ENCODE measurements at places on chromosomes 12 and 14.

DNA sequence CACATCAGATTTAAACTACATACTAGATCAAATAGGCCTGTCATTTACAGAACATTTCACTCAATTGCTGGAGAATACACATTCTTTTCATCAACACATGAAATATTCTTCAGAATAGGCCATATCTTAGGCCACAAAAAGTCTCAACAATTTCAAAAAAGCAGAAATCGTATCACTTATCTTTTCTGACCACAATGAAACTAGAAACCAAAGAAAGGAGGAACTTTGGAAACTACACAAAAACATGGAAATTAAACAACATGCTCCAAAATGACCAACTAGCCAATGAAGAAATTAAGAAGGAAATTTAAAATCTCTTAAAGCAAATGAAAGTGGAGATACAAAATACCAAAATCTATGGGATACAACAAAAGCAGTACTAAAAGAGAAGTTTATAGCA is 35.1 kb downstream of the PARP11 start:
- DNase-seq: no peak

GRCh38 chr14:58060077-58060476 is 91.9 kb downstream of the ARMH4 start:
- no peak for DNase-seq

DNA sequence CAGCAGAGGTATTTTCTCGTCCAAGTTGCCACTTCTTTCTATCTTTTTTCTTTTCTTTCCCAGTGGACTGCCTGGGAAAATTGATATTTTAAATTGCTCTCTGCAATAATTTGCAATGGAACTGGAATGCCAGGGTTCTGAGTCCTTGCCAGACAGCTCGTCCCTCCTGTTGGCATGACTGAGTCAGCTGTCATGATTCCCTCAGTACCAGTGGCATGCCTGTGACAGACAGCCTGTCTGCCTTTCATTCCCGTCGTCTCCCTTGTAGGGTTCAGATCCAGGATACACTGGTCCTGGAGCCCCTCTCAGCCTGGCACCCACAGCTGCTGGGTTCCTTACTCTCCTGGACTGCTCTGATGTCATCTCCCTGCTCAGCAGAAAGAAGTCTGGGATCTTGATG is 84.8 kb downstream of the PTPN11 start:
- DNase-seq: no peak

DNA sequence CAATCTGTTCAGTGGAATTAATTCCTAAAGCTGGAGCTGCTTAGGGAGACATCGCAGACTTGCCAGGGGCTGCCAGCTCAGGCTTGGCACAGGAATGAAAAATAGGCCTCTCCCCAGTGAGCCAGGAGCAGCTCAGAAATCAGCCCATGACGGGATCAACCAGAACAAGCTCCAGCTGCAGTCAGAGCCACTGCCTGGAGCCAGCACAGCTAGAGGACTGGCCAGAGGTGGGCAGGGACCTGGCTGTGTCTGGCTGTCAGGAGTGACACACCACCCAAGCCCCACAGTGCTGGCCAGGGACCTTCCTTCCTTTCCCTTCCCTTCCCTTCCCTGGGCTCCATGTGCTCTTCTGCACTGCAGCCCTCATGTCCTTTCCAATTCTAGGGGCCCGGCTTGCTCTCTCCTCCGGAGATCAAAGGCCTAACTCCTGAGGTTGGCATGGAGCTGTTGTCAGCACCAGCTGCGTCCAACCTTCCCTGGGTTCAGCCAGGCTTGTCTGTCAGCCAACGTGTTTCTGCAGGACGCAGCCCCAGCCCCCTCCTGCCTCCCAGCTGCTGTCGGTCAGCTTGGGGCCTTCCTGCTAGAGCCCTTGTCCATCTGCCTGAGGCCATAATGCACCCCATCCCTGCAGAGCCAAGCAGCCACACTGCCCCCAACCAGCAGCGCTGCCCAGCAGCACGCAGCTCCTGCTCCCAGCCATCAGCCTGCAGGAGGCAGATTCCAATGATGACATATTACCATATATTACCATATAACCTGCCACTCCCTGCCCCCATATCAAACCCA is 149.3 kb downstream of the CALM1 start:
- no peak for DNase-seq

DNA sequence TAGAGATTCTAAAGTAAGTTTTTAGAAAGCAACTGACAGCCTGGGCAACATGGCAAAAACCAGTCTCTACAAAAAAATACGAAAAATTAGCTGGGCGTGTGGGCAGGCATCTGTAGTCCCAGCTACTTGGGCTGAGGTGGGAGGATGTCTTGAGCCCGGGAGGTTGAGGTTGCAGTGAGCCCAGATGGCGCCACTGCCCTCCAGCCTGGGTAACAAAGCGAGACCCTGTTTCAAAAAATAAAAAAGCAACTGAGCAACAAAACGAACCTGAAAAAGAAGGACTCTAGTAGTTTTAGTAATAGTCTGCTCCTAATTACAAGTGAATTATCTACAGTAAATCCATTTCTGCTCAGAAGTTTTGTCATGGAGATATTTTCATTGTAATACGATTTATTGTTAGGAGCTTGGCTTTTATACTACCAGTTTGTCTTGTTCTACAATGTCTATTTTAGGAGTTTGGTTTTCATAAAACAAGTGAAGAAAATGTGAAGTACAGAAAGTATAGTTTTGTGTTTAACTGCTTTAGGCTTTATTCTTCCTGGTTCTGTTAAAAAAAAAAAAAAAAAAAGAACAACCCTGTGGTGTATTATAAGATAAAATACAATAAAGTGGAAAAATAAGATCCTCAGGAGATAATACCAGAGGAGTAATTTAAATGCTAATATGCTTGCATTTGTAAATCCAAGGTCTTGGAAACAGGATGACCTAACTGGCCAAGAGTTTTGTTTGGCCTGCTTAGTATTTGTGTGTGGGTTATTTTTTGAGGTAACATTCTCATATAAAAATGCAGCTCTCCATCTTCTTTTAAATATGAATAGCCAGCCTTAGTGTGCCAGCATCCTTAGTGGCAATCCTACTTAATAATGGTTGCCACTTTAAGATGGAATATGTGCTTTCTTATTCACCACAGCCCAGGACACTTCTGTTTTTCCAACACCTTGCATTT is 2.8 kb downstream of the TMX1 start:
- DNase-seq: no peak

GRCh38 chr14:98754343-98755020 is 517.5 kb downstream of the BCL11B start:
- no peak for DNase-seq

DNA sequence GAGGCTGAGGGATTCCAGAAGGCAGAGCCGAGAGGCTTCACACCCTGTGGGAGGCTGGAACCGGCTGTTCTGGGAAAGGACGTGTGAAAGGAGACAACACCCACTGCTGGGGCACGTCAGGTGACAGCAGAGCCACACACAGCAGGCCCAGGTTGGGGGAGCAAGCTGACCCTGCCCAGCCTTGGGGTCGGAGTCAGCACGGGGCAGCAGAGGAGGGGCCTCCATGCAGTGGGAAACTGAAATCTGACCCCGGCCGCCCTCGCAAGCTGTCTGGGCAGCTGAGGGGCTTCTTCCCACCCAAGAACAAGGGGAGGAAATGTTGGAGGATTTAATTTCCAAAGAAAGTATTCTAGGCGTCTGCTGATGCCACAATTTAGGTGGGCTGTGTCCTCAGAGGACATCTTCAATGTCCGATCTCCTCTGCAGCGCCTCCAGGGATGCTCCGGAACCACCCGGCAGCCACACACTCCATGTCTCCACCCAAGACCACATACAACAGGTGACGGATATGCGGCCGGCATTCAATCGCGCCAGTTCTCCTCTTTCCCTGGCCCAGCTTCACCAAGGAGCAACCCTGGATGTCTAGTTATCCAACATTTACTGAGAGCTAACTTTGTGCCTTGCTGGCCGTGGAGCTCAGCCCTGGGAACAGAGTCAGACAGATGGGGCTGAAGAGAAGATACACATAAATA is 30.7 kb downstream of the SNRNP35 start:
- DNase-seq: no peak

- no peak for DNase-seq
Observed at GRCh38 chr14:72539661-72540315, 354.1 kb downstream of the DPF3 start.

DNA sequence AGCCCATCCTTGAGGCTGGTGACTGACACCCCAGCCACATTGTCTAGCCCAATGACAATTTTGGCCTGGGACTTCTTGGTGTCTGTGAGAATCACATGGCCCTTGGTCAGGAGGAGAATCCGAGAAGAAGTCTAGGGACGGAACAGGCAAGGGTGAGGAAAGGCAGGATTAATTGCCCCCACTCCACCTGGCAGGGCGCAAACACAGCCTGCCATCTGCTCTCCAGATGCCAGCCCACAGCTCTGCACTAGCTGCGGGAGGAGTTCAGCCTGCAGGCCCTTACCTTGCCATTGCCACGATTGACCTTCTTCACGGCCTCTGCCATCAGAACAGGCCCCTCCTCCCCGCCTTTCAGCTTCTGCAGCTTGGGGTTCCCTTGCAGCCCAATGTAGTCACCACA is 13.1 kb upstream of the TAC3 start:
- DNase-seq: no peak

- DNase-seq: no peak
Observed at GRCh38 chr12:103865151-103865730, 24.2 kb upstream of the NT5DC3 start.

DNA sequence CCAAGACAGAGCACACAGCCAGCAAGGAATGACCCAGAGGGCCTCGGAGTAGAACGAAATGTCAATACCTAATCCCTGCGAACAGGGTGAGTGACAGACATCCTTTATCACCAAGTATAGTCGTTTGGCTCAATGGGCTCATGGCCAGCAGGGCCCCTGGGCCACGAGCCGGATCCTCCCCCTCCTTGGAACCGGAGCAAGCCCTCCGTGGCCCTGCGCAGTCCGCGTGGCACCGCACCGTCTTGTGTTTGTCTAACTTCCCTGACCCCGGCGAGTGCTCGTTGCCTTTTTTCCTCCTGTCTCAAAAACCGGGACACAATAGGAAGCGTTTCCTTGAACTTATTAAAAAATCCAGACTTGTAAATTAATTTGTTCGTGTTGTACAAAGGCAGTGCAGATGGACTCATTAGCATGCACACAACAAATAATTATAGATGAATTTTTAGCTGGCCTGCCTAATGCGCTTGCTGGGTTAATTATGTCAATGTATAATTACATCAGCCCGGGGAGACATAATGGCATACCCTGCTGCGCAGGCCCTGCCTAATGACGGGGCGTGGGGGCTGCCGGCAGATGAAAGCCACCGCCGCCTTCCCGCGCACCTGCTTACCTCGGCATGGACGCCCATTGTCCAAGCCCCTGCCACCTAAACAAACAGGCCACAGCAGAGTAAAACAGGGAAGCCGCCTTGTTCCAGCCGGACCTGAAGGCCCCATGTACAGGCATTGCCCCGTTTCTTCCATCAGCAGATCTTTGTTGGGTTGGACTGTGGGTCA is 81.6 kb downstream of the PHETA1 start:
- DNase-seq: no peak

DNA sequence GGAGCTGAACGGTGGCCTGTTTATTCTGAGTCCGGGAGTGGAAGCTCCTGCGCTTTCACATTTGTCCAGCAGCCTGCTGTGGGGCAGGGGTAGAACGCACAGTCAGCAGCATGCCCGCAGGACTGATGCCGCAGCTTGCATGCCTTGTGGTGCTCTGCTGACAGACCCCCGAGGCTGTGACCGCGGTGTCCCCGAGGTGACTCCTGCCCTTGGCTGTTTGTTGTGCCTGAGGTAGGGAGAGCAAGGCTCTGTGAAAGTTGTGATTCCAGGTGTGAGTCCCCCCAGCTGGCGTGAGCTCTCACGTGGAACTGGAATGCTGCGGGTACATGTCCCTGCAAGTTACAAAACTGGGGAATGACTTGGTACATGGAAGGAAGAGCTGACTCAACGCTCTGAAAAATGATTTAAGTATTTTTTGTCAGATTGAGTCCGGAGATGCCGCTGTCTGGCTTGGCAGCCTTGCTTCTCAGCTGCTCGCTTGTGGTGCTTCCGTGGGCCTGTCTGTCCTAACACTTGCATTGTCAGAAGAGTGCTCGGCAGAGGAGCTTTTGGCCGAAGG is 18.1 kb downstream of the MLXIP start:
- no peak for DNase-seq

DNA sequence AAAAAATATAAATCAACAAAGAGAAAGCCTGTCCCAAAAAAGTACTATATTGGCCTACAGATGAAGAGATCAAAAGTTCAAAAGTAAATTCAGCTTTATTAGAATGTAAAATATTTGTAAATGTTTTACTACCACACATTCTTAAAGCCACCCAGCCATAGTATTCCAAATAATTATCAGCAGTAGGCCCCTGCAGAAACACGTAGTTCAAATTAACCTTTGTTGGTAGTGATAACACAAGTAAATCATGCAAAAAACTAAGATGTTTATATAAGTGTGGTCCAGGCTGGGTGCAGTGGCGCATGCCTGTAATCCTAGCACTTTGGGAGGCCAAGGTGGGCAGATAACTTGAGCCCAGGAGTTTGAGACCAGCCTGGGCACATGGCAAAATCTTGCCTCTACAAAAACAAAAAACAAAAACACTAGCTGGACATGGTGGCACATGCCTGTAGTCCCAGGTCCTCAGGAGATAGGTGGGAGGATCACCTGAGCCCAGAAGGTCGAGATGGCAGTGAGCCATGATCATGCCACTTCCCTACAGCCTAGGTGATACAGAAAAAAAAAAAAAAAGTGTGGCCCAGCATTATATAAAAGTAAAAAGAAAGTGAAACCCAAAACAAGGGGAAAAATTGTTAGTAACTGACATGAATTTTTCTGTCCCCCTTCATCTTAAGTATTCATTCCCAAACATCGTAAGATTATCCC is 17.9 kb downstream of the SPTLC2 start:
- DNase-seq: no peak

DNA sequence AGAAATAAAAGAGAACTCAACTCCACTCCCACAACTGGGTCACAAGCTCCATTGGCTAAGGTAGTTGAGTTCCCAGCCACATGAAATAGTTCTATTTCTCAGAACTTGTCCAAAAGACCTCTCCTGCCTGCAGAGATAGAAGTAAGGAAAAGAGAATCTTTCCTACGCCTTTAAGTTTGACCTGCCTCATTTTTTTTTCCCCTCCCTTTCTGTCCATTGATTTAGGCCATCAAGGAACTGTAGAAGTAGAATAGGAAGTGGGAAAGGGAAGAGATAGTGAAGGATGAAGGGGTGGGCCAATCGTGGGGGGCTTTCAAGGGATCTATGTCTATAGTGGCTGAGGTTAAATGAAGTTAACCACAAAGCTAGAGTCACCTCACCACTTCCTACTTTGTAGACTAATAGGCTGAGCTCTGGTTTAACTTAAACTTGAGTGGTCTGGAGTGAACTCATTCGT is 13.9 kb upstream of the NUDT4 start:
- no peak for DNase-seq

- DNase-seq: no peak
Observed at GRCh38 chr14:36857136-36857535, 195.5 kb downstream of the PAX9 start.

DNA sequence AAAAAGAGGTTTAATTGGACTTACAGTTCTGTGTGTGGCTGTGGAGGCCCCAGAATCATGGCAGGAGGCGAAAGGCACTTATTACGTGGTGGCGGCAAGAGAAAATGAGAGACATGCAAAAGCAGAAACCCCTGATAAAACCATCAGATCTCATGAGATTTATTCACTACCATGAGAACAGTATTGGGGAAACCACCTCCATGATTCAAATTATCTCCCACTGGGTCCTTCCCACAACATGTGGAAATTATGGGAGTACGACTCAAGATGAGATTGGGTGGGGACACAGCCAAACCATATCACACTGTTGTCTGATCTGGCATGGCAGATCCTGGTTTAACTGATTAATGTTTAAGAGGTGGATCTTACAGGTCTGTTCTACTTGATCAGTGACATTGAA is 5.6 kb downstream of the DDX47 start:
- no peak for DNase-seq
